Activated CD8-positive, alpha-beta memory T cell treated with anti-CD3 and anti-CD28 coated beads for 1 hour (primary cell): ENCODE measurements at places on chromosomes 11 and 22.

DNA sequence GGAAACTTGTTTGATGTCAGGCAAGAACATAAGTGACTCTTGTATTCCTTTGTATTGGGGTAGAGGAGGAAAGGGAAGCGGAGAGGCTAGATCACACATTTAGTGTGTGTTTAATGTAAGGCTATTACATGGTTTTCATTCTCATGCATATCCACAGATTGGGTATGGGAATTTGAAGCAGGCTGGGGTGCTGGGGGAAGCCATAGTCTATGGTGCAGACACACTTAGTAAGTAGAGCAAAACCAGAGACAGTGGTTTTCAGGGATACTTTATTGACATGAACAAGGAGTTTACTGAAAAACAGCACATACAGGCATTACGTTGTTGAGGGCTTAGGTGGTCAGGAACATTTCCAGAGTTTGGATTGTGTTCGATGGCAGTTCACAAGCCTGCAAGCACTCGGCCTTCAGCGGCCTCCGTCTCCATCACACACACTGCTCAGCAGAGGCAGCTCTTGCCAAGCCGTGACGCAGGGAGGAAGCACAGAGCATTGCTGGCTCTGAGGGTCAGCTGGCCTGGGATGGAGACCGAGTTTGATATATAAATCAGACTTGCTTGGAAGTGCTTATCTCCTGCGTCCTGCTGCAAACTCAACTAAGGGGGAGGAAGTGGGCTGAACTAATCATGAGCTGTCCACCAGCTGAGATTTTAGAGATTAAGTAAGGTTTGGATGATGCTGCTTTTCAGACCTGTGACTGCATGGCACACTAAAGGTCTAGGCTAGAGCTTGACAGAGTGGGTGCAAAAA lies 25.3 kb downstream of the SCN3B start:
- no peak for DNase-seq

GRCh38 chr22:38298312-38299005 lies 18.8 kb downstream of the CSNK1E start:
- peak; percentile 22 for DNase-seq

DNA sequence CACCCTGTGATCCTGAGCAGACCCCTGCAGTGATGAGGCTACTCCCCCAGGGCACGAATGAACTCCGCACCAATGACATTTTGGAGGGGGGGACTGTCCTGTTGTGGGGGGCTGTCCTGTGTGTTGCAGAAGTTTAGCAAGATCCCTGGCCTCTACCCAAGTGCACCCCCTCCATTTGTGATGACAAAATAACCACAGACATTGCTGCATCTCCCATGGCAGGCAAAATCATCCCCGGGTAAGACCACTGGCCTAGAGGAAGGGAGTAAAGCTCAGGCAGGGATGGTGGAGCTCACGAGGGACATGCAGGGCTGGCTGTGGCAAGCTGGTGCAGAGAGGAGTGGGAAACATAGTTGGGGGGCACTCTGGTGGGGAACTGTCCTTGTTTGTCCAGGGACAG lies 40.6 kb downstream of the NECTIN1 start:
- DNase-seq, result no peak

DNA sequence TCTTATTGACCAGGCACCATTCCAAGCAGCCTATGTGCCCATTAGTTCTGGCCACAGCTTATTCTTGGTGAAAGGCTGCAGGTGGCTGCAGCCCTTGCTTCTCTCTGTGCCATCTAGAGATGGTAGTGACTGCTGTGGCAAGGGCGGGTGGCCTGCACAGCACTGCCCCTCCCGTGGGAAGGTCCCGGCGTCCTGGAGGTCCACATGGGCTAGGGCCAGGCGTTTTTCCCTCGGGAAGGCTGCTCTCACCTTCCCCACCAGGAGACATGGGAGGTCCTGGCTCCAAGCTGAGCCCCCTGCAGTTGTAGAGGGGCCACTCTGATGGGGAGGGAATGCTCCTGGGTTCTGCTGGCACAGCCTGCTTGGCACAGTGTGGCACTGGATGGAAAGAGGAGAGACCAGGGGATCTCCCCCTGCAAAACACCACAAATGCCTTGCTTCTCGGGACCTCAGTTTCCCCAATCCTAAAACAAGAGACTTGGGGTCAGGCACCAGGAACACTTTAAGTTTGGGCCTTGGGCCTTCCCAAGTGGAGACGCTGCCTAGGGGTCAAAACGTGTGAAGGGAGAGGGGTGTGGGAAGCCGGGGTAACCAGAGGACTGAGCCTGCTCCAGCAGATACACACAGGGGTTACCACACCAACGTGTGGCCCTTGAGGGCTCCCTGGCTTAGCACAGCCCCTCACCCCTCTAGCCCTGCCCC lies 10.0 kb upstream of the TBC1D22A start:
- DNase-seq, result no peak

DNA sequence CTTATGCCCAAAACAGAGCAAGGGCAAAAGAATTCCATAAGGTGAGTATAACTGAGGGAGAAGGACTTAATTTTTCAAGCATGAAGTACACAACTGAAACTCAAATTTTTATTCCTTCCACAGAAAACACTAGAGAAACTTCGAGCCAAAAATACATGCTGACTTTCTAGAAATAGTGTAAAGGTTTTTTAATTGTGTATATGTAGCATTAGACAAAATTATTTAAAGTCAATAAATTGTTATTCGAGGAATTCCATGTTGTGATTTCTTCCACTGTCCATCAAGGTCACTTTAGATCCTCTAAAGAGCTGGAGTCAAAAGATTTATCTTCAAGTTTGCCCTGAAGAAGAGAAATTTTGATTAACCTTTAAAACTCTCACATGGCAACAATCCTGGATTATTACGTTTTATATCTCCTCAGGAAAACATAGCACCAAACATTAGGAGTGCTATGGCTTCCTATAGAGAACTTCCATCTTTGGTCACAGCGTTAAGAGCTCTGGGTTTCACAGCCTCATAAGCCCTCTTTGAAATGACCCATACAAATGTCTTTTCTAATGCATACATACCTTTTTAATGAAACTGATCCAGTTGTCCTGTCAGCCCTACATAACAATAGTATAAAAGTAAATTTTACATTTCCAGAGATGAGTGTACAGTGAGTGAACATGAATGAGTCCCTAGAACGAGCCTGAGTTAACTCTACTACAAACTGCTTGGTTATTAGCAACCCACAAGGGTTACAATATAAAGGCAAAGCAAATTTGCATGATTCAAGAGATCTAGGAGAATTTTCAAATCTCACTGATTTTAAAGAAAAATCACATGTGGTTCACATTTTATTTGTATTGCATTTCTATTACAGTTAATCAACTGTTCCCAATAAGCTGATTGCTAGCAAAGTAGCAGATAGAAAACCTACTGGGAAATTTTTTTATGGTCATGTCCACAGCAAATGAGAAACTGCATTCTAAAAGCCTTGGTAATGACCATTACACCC lies 10.9 kb downstream of the TAF1D start:
- DNase-seq, result no peak

- no peak for DNase-seq
Measured at GRCh38 chr11:128715691-128716561, 22.1 kb downstream of the FLI1 start.

DNA sequence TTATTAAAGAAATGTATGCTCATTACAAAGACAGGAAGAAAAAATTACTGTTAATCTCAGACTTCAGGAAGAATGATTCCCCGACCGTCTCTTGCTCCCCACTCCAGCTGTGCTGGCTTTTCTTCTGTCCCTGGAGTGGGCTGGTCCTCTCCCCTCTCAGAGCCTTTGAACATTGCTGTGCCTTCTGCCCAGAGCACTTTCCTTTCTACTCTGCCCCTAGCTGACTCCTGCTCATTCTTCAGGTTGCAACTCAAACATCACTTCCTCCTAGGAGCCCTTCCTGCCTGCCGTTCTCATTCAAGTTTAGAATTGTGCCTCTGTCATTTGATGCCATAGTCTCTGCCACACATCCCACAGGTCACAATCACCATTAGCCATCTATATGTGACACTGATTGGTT lies 329.5 kb downstream of the MIAT start:
- DNase-seq, result no peak

- DNase-seq, result no peak
Measured at GRCh38 chr11:122271137-122271536, 155.1 kb upstream of the BLID start.

- DNase-seq, result no peak
Measured at GRCh38 chr11:35853971-35854370, 89.9 kb upstream of the LDLRAD3 start.

DNA sequence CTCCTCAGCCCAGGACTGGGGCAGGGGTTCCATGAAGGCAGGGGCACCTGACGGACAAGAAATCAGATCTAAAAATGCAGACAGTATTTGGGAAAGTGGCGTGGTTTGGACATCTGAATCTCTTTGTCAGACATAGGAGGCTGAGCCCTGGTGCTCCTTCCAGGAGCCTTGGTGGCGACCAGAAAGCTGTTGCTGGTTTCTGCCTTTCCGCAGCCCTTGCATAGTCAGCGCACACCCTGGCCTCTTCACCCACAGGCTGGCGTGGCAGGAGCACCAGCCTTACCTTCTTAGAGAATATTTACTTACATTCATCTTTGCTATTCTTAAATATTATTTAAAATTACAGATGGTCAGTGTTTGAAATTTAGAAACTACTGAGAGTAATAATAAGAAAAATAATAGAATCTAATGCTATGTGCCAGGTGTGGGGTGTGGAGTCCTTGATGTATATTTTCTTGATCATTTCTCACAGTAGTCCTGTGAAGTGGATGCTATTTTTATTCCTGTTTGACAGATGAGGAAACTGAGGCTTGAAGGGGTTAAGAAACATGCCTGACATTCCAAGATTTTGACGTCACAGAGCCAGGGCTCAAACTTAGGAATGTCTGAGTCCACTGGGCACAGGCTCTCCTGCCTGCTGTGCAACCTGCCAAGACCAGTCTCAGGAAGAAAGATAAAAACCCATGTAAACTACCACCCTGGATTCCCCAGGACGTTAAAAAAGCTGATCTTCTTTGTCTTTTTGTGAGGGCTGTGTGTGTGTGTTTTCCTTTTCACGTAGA lies 51.6 kb downstream of the TBC1D22A start:
- DNase-seq, result no peak

DNA sequence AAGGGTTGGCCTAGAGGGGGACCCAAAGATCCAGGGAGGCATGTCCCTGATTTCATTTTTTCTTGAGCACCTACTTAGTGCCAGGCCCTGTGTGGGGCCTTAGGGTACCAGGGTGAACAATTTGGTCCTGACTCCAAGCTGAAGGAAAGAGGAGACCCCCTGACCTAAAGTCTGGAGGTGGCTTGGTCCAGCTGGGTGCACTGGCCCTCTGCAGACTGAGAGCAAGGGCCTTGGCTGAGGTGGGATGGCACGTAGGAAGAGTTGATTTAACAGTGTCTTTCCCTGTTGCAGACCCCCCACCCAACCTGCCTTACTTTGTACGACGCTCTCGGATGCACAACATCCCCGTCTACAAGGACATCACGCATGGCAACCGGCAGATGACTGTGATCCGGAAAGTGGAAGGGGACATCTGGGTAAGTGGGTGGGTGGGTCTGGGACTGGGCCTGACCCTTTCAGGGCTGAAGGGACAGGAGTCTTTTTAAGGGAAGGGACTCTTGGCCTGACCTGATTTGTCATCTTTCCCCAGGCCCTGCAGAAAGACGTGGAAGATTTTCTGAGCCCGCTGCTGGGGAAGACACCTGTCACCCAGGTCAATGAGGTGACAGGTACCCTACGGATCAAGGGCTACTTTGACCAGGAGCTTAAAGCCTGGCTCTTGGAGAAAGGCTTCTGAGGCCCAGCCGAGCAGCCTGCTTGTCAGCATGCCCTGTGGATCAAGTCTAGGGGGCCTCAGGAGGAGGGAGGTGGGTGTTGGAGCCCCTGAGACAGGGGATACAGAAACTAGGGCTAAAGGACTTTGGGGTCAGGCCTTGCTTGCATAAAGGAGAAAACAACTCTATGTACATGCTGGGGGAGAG lies 3.3 kb downstream of the MRPL49 start:
- DNase-seq, result no peak

- DNase-seq, result no peak
Measured at GRCh38 chr11:59459916-59460315, 3.2 kb downstream of the OR4D6 start.

DNA sequence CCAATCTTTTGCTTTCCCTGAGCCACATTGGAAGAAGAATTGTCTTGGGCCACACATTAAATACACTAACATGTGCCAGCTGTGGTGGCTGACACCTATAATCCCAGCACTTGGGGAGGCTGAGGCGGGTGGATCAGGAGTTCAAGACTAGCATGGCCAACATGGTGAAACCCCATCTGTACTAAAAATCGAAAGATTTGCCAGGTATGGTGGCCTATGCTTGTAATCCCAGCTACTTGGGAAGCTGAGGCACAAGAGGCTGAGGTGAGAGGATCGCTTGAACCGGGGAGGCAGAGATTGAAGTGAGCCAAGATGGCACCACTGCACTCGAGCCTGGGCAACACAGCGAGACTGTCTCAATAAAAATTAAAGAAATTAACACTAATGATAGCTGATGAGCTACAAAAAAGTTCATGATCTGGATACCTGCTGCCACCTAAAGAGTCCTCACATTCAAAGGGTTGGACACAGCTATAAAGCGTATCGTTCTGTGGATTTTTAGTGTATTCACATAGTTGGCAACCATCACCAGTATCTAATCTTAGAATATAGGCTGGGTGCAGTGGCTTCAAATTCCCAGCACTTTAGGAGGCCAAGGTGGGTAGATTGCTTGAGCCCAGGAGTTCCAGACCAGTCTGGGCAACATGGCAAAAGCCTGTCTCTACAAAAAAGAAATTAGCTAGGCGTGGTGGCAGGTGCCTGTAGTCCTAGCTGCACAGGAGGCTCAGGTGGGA lies 3.4 kb upstream of the LDHC start:
- no peak for DNase-seq

GRCh38 chr11:131240421-131240820 lies 130.0 kb upstream of the NTM start:
- DNase-seq, result no peak

DNA sequence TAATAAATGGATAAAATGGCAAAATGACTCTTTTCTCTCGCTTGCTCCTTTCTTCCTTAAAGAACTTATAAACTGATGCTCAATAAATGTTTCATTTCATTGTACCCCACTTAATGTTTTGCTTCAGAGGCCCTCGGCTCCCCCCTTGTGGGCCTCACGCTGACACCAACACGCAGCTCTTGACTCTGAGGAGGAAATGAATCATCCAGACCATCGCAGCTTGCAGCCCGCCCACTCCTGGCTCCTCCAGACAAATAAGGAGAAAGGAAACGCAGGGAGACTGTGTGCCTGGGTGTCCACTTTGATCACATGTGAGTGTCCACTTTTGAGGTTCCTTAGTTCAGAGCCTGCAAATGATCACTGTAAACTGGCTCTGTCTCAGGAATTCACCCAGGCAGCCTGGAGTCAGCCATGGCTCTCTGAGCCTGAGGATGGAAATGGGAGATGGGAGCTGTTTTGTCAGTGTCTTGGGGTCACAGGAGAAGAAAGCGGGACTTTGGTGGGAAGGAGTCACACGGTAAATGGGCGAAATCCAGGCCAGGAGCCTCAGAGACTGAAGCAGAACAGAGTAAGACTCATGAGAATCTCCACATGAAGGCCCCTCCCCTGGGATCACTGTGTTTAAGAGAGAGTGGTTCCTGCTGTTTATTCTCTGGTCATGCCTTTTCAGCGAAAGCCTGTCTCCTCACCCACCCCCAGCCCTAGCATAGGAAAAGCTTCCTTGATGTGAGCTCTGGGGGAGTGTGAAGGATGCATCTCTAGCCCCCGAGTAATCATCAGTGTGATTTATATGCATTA lies 96.5 kb downstream of the CWC15 start:
- no peak for DNase-seq
